ENCODE measurements at places on chromosomes 3 and 15.

DNA sequence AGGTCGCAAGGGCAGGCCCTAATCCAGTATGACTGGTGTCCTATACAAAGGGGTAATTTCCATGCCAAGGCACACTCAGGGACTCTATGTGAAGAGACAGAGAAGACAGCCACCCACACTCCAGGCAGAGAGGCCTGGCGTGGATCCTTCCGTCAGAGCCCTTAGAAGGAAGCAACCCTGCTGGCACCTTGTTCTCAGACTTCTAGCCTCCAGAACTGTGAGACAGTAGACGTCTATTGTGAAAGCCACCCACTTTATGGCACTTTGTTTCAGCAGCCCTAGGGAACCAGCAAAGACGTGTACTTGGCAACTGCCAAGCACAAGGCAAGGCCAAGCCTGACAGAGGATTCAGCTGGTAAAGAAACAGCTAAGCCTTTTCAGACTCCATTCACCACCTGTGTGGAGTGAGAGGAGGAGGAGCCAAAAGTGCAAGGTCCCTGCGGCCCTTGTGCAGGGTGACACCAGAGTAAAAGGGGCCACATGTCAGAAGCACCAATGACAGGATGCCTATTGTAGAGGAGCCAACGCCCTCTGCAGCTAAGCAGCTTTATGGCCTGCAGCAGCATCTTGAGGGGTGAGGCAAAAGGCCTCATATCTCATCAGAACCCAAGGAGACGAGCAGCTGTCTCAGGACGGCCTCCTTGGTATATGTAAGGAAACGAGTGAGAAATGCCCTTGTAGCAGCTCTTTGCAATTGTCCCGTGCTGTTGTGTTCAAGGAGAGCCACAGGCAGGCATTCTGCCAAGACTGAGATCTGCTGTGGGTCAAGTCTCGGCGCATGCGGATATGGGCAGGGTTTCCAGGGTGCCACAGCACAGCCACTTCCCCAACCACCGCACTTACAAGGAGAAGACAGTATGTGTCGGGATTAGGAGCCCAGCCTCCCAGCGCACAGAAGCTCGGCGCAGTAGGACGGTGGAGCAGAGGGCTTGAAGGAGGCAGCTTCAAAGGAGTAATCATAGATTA is 121.5 kb upstream of the LIPC start:
- no peak for DNase-seq

GRCh38 chr15:91135201-91136130 is 35.4 kb downstream of the SV2B start:
- DNase-seq, result no peak

DNA sequence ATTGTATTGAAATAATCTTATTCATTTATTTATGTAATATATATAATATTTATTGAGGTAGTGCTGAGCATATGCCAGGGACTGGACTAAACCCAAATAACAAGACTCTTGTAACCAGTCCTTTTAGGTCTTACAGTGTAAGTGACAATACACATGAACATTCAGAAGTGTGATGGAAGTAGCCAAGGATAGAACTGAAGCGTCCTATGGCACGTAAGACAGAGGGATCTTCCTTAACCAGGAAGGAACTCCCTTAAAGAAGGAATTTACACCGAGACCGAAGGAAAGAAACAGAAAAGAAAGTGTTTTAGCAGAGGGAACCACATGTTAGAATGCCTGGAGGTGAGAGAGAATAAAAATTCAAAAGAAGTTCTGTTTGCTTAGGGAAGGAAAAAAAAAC is 23.6 kb upstream of the CLDN1 start:
- no peak for DNase-seq

- no peak for DNase-seq
These were observed 240.4 kb downstream of the RBMS3 start for GRCh38 chr3:29521293-29521692.

- no peak for DNase-seq
These were observed 27.0 kb downstream of the TM4SF4 start for GRCh38 chr3:149501524-149501923.

DNA sequence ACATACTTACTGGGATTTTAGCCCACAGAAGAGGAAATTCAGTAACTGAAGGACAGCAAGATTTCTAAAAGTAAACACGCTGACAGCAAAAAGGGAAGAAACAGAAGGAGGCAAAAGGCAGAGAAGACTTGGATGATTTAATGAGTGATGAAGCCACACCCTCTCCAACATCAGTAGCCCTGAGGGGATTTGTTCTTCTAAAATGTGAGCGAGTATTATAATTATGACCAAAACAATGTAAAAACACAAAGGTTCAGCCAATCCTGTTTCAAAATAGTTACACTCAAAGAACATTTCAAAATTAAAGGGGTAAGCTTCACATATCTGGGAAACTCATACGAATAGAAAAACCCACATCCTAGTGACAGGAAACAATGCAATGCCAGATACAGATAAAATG is 25.0 kb downstream of the MCCC1 start:
- DNase-seq, result no peak

- no peak for DNase-seq
These were observed 172.0 kb downstream of the ADAMTS17 start for GRCh38 chr15:100169615-100170290.

DNA sequence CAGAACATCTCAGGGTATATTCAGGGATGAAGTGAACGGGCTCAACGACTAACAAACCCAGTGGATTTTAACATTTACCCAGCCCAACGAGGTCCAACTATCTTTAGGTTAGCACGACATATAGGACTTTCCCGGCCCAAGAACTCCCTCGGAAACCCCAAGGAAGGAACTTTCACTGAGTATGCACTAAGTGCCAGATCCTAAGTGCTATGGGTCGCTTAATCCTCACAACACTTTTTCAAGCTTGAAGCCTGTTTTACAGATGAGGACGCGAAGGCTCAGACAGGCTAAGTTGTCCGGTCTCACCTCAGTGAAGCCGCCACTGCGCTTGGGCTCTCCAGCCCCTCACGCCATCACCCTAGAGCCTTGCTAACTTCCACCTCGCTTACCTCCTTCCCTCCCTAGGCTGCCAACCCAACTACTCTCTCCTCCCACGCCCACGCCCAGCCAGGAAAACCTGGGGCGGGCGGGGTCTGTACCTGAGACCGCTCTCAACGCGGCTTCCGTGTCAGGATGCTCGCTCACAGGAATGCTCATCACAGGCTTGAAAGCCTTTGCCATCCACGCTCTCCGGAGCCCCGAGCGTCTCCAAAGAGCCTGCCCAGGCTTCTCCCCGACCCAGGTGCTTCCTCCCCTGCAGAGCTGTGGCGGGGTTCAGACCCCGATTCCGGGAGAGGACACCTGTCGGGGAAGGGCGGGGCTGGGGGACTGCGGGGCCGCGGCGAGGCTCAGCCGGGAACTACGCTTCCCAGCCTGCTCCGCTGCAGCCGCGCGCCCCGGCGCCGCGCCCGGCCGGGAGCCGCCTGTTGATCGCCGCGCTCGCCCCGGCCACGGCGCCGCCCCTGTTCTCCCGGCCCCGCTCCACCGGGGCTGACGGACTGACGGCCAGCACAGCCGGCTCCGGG is at the start of gene TMOD2:
Gene TMOD2 (plus strand): TSS at position 806 of the 905 bp plus-strand sequence. CDS start 14,845 bp downstream, outside the sequence.
- DNase-seq, result no peak

DNA sequence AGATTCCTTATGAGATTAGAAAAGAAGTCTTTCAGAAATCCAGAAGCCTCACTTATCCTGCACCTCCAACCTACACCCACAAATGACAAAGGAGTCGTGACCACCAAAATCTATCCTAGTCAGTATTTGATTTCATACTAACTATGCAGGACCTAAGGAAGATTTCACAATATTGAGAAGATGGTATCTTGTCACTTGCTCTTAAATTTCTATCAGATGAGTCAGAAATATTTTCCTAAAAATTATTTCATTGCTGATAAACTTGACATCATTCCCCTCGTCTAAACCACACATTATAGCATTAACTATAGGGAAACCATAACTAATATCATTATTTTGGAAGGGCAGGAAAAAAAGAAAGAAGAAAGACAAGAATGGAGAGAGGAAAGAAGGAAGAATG is 138.0 kb upstream of the THBS1 start:
- DNase-seq, result no peak

- DNase-seq, result no peak
These were observed 211.3 kb downstream of the MYRIP start for GRCh38 chr3:40020689-40021088.

DNA sequence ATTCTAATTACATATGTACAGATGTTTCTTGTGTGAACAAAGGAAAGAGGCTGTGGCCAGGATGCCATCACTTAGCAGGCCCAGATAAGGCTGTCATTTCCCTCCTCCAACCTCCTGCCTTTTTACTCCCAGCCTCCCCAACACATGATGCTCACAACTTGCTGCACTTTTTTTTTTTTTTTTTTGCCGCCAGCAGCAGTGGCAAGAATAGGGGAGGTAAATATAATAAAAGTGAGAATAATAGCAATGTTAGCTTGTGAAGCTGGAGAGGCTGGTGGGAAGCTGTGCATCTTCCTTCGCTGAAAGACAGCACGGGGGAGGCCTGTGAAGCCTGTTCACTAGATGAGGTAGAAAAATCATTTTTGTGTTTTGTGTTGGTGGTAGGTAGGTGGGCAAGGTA is 42.5 kb upstream of the MYO5C start:
- no peak for DNase-seq

DNA sequence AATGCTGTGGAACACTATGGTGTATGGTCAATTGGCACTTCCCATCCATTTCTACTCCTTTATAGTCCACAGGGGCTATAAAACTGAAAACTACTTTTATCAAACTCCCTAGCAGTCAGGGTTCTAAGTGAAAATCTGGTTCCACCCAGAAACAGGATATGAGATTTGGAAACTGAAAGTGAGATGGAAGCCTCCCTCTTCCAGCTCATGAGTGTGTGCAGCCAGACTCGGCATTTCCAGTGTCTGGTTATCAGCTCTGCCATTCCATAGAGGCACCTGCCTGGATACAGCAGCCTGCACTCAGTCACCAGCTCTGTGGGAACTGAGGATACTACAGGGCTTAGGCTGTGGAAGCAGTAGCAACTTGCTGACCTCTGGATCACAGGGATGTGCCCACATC is 14.7 kb upstream of the PLA2G4F start:
- DNase-seq, result no peak

- DNase-seq, result no peak
These were observed 8.1 kb upstream of the ADPRH start for GRCh38 chr3:119571230-119571629.

Data from thoracic aorta (tissue), 2 donors.